ENCODE measurements at places on chromosomes 4 and X.

GRCh38 chrX:37873220-37873619, 25.8 kb upstream of the DYNLT3 start:
- DNase-seq, result no peak

DNA sequence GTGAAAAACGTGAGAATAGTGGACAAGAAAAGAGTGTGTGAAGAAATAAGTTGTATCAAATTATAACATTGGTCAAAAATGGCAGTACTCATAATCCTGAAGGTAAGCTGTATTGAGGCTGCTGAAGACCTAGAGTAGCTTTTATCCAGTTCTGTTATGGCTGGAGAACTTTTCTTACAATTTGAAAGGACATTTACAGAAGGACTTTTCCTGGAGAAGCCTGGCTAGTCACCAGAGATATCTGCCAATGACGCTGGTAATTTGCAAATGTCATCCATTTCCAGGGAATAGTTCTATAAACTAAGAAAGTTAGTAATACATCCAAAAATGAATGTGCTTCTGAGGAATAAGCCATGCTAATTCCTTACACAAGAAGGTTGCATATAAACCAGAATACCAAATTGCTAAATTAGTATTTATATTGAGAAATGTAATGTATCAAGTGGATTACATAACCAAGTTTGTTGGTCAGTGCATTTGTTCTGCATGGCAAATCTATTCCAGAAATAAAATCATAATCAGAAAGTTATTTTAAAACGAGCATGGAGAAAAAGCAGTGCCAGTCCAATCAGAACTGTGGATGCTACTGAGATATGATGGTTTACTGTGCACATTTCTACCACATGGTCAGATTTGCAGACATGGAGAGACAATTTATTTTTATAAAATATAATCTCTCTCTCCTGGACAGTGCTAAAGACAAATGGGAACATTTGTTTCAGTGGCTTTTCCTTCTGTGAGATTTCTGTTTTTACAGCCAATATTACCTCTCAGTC, 743.7 kb upstream of the HS3ST1 start:
- no peak for DNase-seq

DNA sequence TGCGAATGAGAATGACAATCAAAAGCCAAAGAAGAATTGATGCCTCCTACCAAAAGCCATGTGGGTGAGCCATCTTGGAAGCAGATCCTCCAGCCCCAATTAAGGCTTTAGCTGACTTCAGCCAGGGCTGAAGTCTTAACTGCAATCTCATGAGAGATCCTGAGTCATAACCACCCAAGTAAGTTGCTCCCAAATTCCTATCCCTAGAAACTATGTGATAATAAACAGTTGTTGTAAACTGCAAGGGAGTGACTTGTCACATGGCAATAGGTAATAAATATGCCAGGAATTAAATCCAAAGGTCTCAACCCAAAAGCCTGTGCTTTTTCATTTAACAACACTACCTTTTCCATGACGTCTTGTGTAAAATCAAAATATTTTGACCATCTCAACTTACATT, 154.2 kb upstream of the TBL1X start:
- no peak for DNase-seq

DNA sequence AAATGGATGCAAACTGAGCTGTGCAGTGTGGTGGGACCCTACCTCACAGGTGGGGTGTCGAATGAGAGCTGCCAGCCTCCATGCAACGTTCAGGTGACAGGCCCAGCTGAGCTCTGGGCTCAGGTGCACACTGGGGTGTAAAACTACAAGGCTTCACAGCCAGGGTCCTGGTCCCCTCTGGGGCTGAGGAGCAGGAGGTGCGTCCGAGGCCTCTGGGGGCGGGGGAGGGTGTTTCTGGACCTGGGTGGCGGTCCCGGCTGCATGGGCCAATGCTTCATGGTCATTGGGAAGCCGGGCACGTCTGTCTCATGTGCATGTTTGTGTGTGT, 26.5 kb upstream of the SORCS2 start:
- no peak for DNase-seq

- DNase-seq, result no peak
These were observed 37.1 kb downstream of the RWDD4 start for GRCh38 chr4:183621875-183622274.

DNA sequence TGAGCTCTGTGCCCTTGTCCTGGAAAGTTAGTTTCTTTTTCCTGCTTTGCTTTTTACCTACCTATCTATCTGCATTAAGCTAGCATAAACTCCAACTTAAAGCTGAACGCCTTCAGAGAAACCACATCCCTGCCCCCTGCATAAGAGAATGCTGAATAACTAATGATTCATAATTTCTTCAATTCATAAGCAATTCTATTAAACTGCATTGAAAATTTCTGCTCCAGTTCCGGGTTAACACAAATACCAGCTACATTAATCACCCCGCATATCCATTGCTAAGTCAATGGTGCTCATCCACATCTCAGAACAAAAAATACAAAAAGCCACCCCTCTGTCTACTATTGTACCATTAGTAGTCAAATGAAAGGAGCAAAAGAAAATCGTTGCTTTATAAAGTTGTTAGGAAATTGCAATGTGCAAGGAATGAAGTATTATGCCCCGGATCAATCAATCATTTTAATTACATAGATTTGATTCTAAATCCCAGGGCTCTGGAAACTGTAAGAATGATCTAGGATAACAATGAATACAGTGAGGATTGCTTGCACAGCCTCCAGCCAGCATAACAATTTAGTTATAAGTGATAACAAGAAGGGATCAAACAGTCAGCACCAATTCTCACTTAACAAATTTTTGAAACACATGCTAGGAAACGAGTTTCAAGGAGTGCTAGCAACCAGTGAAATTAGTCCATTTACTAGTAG, 106.8 kb downstream of the ELOVL6 start:
- DNase-seq, result no peak

- no peak for DNase-seq
These were observed 278.1 kb downstream of the NKX6-1 start for GRCh38 chr4:84220990-84221389.

Measured in activated T-helper 1 cell treated with anti-CD3 and anti-CD28 coated beads, Interleukin-12 subunit alpha, Interleukin-12 subunit beta, Interleukin-2, Interleukin-4 antibody, amounts not matched to agents 30 ng/mL and 10 ng/mL and 1 ng/mL, durations not matched to agents 14 hours and 24 hours and 36 hours (primary cell).